Stimulated activated CD8-positive, alpha-beta memory T cell treated with anti-CD3 and anti-CD28 coated beads, Interleukin-4, amount 100 ng/mL, for 1 hour (primary cell): ENCODE measurements at places on chromosomes 3 and 15.

- no peak for DNase-seq
These were observed 73.0 kb downstream of the FOXP1 start for GRCh38 chr3:71510510-71510909.

DNA sequence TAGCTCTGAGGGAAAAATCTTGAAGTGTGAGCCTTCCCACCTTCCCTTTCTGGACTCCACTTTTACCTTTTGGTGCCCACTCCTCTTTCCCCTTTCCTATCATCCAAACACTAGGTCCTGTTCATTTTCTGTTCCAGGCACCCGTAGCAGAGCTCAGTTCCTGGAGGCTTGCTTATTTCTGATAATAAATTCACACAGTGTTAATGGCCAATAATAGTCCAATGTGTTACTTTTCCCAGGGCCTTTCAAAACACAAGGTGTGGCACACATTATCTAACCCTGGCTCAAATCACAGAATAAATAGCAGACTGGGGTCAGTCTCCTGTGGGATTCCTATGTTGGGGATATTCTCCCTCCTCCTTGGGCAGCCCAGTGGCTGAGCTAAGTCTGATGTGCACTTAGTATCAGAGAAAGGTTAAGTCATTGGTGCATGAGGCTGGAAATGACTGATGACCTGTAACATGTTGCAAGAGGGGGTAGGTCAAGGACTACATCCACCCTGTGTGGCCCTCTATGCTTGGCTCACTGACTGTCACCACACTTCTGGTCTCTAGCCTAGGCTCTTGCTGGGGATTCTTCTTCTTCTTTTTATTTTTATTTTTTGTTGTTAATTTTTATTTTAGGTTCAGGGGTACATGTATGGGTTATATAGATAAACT, 43.7 kb upstream of the ROPN1 start:
- no peak for DNase-seq

DNA sequence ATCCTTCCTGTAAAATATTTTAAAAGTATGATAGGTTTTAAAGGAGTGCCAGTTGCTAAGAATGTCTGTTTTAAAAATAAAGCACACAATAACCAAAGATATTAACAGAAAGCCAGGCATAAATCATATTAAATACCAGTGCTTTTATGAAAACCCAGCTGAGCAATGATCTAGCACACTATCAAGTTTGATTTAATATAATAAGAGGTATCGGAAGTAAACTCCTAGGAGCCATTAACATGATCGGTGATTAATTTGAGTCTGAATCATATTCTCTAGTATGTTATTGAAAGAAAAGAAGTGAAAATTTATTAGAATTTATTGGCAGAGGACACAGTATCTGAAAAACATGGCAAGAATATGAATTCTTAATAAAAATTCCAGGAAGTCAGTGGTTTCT, 91.7 kb downstream of the SPATA16 start:
- no peak for DNase-seq

DNA sequence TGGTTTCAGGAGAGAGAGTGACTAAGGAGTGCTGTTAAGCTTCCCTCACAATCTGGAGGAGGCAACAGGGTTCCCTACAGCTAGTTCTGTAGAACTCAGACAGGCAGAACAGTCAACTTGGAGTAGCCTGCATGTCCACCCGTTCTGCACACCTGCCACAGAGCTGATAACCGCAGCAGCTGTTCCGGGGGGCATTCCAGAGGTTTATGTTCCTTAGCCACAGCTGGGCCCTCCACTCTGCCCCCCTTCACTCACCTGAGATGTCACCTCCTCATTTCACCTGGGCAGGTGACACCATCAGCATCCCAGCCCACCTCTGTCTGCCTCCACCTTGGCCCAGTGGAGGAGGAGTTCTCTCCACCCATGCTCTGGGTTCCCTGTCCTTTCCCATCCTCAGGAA, 22.6 kb downstream of the XYLB start:
- DNase-seq, result no peak

DNA sequence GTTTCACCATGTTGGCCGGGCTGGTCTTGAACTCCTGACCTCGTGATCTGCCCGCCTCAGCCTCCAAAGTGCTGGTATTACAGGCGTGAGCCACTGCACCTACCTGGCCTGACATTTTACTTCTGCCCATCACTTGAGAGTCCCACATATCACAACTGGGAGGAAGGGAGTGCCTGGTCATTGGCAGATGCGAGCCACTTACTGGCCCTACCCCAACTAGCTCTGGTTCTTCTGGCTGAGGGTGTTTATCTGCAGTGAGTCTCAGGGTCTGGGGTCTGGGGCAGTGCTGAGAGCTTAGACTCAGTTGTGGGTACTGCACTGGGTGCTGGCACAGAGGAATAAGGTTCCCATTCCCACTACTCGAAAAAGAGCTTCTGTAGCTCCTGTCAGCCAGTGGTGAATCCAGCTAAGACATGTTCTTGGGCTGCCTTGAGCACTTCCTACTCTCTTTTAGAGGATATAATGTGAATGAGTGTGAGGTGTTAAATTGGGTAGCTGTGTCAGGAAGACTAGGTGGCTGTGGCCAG, 30.2 kb downstream of the DAG1 start:
- no peak for DNase-seq

GRCh38 chr15:69045802-69046201, 31.3 kb downstream of the NOX5 start:
- DNase-seq, result no peak

DNA sequence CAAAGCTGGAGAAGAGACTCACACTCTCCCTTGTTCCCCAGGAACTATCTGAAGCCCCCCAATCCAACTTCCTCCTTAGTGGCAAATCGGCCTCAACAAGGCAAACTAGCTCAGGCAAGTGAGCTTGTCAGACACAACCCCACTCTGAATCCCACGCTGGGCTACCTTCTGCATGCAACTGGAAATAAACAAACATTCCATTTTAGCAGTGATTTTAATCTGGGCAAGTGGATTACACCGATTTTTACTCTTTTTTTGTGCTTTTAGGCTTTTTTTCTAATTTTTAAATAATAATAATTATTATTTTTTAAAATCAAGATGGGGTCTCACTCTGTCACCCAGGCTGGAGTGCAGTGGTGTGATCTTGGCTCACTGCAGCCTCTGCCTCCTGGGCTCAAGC, 2.9 kb upstream of the NOX5 start:
- DNase-seq, result no peak
